SW 1271 (cell line): ENCODE measurements at places on chromosomes 5 and 9.

DNA sequence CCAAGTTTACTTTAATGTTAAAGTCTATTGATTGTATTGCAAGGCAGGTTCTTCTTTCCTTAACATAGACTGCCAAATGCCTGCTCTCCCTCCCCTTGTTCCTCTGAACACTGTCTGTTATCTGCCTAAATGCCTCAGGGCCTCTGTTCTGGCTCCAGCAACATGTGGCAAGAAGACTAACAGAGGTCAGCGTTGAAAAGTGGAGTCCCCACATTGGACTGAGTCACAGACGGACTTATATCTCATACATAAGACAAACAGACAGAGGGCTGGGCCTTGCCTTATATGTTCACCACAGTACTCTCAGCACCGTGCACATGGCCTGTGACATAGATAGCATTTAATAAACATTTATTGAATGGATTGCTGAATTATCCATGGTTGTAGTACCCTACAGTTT lies 91.4 kb downstream of the TSSK1B start:
- no peak for DNase-seq

DNA sequence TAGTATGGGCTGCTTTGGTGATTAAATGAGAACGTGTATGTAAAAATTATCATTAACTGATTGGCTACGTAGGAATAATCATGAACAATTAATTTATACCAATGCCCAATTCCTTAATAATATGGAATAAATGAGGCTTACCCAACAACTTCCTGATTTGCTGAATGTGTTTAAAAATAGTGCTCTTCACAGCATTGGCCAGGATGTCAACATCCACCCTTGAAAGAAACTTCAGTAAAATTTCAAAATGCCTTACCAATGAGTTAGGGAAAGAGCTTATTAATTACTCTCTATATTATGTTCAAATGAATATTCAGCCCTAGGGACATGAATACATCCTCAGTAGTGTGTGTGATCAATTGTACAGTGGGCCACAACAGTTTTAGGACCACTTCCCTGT lies 401.4 kb downstream of the PSAT1 start:
- no peak for DNase-seq

DNA sequence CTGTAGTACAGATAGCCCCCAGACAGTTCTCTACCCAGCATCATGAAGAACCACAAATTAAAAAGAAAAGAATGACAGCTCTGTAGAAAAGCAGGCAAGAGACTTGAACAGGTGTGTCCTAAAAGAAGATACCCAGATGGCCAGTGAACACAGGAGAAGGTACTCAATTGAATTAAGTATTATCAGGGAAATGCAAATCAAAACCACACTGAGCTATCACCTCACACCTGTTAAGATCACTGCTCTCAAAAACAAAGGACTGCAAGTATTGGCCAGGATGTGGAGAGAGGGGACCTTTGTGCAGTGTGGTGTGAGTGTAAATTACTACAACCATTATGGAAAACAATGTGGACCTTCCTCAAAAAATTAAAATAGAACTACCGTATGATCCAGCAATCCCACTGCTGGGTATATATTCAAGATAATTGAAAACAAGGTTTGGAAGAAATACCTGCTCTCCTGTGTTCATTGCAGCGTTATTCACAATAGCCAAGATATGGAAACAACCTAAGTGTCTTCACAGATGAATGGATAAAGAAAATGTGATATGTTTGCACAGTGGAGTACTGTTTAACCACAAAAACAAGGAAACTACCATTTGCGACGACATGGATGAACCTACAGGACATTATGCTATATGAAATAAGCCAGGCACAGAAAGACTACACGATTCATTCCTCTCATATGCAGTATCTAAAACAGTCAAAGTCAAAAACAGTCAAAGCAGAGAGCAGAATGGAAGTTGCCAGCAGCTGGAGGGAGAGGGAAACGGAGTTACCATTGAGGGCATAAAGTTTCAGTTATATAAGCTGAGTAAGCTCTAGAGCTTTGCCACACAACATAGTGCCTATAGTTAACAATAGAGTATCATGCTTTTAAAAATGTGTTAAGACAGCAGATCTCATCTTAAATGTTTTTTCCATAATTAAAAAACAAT lies 102.6 kb downstream of the WNK2 start:
- DNase-seq: no peak

DNA sequence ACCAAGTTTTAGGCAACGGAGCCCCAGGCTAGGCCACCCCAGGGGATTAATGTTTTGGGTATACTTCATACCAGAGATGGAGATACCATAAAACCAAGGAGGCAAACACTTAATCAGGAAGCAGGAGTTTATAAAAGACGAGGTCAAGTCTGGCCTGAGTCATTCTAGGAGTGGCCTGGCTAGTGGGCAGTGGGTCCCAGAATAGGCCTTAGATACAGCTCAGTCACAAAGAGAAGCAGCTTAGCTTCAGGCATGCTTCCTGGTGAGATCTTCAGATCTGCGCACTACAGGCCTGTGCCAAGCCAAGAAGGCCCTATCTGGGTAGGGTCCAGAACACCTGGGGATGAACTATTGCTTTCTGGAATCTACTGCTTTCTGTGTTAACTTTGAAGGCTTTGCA lies 20.6 kb upstream of the NR5A1 start:
- no peak for DNase-seq

DNA sequence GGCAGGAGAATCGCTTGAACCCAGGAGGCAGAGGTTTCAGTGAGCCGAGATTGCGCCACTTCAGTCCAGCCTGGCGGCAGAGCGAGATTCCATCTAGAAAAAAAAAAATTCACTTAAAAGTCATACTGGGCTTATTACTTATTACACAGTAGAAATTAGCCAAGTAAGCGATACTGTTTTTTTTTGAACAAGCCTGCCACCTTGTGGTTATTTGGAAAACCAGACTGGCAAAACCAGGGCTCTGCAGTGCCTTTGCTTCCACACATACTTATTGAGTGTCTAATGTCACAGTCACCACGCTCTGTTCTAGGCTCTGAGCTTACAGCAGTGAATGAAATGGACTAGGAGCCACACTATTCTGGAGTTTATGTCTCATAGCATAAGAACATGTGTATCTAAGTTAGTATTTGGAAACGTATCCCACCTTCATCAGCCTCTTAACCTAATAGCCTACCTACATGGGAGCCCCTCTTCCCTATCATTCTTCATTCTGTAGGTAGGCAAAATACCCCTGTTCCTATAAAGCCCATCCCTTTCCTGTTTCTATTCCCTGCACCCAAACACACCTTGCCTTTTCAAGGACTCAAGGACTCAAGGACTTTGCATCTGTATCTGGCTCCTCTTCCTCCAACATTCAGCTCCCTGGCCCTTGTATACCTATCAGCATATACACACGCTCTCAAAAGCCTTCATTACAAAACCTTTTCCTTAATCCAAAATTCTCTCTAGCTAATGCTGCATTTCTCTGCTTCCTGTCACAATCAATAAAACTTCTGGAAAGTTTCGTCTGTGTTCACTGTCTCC lies 13.9 kb upstream of the BASP1 start:
- peak; percentile 74 for DNase-seq

GRCh38 chr5:173547579-173547978 lies 68.9 kb downstream of the BOD1 start:
- DNase-seq: no peak

DNA sequence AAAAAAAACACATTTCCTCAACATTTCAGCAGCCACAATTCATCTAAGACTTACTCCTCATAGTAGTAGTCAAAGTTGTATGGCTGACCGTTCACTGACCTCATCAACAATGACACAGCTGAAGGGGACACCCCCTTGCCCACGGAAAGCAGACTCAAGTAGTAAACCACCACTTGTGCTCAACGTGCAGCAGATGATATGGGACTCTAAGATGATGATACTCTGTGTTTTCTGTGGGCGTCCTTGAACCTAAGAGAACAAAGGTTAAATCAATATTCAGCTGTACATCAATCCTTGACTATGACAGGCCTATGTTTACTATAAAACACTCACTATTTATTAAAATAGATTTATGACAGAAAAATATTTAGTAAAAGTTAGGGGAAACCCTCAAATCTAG lies 71.6 kb downstream of the SETX start:
- DNase-seq: no peak

DNA sequence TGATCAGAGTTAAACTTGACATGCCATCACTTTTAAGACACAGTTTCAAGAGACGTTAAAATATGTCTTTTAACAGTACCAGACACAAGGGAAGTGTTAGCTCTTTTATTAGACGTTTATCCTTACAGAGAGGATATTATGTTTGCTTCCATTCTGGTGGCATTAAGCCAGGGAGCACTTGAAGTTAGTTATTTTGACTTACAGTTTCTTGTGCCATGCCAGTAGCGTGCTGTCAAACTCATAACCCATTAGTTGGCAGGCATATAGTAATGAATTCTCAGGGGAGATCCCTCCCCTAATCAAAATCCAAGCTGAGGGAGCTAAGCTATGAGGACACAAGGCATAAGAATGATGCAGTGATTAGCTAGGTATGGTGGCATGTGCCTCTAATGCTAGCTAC lies 66.5 kb downstream of the RPS6 start:
- no peak for DNase-seq

DNA sequence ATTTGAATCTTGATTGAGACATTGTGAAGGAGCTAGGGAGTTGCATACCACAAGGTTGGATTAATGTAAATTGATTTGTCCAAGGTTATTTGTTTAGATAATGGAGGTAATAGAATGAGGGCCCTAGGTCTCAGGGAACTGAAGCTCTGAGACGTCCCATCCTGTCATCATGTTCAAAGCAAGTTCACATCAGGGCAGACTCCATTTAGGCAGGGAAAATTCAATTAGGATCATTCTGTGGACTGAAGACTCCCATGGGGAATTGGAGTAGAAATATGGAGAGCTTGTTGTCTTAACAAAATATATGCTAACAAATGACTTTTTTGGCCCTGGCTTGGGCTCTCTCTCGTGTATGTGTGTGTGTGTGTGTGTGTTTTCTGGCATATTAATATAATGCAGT lies 722.0 kb upstream of the ADAMTS16 start:
- no peak for DNase-seq

DNA sequence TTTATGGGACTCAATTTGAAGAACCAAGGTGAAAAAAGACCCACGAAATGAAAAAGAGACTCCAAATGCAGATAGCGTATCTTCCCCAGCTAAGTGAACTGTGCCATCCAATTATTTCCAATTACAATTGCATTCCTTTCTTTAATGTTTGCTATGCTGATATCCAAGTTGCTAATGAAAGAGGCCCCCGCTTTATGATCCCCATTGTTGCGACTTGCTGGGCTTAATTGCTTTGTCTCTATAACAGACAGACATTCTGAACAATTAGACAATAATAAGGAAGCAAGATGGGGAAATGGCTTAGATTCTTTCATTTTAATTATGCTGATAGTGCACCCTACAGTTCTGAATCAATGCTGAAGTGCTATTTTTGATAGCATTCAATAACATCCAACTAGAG lies 354.3 kb downstream of the KIF4B start:
- no peak for DNase-seq

- no peak for DNase-seq
These were observed 60.0 kb upstream of the TAF11L2 start for GRCh38 chr5:17438027-17438426.

- no peak for DNase-seq
These were observed 15.7 kb upstream of the SLC1A3 start for GRCh38 chr5:36590513-36591286.

GRCh38 chr9:105510024-105510423 lies 47.9 kb upstream of the FKTN start:
- DNase-seq: no peak

- no peak for DNase-seq
These were observed 43.7 kb downstream of the ZNF366 start for GRCh38 chr5:72463449-72464052.

- no peak for DNase-seq
These were observed 498.9 kb downstream of the NTRK2 start for GRCh38 chr9:85168412-85168811.

DNA sequence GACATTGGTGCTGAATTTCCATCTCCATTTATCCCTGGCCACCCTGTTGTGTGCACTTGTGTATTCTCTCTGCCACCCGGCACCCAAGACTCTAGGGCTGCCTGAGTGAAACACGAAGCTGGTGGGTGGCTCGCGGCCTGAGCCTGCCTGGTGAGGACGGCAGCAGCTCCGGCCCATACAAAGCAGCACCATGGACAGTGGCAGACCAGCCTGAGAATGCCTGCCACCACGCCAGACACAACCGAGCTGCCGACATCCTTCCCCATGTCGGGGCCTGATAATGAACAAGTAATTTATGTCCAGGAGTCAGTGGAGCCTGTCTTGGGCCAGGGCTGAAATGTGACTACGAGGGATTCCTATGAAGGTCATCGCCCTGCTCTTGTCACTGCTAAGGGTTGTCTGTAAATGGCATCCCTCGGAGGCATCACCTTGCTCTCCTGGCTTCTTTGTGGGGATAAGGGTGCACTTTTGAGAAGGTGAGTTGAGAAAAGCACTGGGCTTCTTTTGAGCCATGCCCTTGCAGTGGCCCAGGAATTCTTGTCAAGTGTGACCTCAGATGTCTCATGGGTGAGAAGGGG lies 175.7 kb downstream of the MELK start:
- DNase-seq: no peak

DNA sequence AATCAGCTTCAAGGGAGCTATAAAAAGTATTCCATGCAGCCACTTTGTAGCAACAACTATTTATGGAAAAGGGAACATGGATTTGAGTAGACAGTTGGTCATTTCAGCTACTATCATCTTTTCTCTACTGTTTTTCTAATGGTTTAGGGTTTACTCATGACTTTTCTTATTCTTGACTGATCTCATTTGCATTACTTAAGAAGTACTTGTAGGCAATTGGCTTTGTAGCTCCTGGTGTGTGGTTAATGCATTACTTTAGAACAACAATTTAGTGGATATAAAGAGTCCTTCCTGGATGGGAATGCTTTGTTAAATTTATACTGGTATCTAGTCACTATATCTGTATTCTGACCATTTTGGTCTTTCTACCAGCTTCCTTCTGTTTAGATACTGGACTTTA lies 59.8 kb upstream of the NTRK2 start:
- no peak for DNase-seq

- DNase-seq: no peak
These were observed 982 bp downstream of the EPB41L4A start for GRCh38 chr5:112417931-112418658.

DNA sequence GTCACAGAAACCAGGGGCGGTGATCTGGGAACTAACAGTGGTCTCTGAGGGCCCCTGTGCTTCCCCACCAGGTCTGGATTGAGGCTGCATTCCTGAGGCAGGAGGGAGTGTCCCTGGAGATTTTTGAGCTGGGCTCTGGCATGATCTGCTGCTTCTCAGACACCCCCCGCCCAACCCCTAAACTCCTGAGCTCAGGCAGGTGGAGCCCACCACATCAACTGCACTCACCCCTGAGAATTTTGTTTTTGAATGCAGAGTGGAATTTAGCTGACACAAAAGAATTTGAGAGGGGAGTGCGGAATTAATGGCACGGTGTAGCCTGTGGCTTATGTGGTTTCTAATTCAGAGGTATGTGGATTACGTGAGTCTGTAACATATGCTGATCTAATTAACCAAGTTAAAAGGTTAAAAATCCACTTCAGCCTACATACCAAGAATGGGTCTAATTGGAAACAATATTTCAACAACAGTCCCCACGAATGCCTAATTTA lies 23.9 kb upstream of the CTSL start:
- no peak for DNase-seq
